ENCODE measurements at places on chromosomes 5 and 9.
A peak's percentile ranks its signal among the peaks of the same experiment; 100 is the strongest.

DNA sequence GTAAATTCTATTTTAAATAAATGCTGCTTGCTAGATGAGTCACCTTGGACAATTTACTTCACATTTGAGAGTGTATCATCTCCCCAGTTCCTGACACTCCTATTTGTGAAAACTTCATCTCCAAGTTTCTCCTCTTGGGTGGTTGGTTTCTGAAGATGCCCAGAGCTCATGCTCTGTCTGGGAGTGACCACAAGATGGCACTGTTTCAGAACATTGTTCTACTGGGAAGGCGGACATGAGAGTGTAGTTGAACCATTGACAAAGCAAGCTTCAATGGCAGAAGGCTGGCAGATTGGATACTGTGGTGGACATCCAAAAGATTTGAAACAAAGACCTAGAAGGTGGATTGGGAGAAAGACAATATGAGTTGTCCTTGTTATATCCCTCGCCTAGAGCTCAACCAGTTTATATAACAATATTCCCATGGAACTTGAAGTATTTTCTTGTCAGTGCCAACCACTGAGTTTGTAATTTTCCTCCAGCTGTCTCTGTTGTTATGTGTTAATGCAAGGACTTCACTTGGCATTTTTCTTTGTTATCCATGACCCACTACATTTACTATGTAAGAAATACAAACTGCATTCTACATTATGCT, 234.3 kb upstream of the ANKH start:
- DNase-seq: peak; percentile 39

DNA sequence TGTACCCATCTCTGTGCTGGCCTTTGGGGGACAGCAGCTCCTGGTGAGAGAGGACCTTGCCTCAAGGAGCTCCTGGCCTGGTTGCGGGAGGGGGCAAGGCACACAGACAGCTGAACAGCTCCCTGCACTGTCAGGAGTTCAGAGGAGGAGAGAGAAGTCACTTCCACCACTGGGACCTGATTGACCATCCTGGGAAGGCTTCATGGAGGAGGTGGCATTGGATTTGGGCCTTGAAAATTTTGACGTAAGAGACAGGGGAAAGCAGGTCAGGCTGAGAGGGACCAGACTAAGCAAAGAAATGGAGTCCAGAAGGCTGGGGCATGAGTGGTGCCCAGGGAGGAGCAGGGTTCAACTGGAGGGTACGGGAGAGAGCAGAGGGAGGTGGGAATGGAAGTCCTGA, 20.3 kb upstream of the DAB2IP start:
- DNase-seq: no peak

DNA sequence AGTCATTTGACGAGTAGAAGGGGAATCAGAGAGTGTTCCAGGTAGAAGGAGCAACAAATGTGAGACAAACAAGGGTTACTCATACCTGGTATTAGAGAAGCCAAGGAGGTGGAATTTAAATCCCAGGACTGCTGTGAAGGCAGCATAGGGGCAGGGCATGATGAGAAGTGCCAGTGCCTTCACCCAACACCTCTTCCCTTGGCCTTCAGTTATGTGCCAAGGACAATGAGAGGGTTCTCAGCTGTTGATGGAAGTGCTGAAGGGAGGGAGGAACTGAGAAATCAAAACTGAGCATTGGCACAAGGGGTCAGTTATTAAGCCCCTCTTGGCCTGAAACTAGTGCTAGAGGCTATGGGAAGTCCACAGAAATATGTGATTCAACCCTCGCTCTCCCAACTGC, 50.3 kb downstream of the GARNL3 start:
- DNase-seq: no peak

DNA sequence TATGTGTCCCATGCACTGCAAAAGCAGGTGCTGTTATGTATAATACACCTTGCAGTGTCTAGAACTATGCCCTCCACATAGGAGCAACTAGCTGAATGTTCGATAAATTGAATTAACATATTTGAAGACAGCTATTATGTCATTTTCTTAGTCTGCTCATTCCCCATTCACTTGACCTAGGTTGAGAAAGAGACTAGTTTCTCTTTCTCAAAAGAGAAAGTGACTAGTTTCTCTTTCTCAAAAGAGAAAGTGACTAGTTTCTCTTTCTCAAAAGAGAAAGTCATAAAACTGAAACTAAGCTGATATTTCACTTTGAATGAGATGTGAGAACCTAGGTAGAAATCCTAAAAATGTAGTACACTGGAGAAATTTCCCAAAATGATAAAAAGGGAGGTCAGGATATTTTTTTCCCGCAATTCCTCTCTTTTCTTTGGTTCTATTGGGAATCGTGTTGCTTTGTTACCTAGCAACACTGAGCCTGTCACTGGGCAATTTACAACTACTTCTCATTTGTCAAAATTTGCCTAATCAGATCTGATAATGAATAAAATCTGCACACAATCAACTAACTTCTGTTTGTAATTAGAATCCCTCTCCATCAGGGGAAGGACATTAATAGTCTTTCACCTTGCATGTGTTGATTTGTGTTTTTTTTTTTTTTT, 132.0 kb upstream of the GRIA1 start:
- no peak for DNase-seq

Data from inflammatory macrophage (primary cell).